Nephron progenitor cell (in vitro differentiated cells): ENCODE measurements at places on chromosomes 16 and 17.

GRCh38 chr17:50663812-50664374, 29.2 kb downstream of the ABCC3 start:
- DNase-seq = no peak

- peak; percentile 57 for DNase-seq
Measured at GRCh38 chr16:9090101-9090959, 1.1 kb upstream of the HAPSTR1 start.

DNA sequence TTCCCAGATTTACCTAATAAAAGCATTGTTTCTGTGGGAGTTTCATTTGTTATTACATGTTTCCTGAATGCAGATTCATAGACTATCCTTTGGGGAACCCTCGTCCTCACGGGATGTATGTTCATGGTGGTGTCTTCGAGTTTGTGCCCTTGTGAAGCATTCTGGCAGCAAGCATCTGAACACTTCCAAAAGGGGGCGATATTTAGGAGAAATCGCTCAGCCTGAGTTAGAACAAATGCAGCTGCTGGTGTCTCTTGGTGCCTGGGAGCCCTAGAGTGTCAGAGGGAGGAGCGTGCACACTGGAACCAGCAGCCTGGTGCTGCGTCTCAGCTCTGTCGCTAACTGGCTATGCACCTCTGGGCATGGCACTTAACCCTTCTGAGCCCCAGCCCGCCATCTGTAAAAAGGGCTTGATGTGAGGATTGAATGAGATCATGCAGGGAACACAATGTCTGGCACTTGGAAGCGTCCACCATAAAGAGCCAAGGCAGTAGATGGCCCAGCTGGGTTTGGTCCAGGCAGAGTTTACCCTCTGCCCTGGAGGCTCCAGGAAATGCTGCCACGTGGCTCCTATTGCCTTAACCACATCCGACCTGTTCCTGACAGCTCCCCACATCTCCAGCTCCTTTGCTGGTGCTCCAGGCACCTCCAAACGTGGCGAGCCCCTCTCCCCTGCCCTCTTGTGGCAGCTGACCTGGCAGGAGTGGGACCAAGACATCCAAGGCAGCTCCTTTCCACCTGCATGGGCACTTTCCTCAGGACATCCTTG, 25.0 kb upstream of the C16orf78 start:
- no peak for DNase-seq

GRCh38 chr17:58677194-58677880, 14.5 kb downstream of the TEX14 start:
- DNase-seq = no peak

DNA sequence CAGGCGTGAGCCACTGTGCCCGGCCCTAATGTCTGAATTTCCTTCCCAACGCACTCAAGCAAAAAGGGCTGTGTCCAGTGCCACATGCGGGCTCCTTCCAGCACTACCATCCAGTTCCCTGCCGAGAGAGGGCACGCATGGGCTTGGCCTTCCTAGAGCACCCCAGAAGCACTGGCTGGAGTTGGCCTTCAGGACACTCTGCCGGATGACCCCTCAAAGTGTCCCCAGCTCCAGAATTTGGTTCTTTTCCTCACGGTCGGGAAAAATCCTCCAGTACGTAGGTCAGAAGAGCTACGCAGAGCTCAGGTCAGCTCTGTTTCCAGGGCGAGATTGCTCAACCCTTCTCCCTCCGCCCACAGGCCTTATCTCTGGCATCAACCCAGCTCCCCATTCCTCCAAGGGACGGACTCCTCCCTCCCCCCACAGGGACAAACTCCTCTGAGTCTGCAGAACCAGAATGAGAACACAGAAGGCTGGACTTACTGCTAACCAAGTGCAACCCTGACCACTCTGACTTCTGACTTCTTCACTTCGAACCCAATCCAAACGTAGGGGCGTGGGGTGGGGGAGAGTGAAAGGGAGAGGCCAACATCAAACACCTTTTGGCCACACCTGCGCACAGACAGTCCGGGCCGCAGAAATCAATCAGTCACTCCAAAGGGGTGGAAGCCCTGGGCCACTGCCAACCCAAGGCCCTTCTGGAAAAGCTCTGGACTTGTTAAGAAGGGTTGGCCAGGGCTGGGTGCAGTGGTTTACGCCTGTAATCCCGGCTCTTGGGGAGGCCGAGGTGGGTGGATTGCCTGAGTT, 3.6 kb downstream of the CDC42EP4 start:
- no peak for DNase-seq

DNA sequence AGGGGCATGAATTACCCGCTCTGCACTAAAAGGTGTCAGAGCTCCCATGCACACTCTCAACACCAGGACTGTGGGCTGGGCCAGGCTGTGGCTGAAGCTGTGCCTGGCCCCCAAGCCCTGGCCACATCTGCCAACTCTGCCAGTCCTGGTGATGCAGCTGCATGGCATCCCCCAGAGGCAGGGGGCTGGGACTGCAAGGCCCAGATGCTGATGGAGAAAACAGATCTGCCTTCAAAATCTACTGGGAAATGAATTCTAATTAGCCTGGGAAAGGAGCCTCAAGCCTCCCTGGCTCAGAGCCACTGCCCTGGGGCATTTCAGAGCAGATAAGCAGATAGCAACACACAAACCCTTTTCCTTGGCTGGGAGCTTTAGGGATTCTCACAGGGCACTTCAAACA, 3.4 kb downstream of the CHST6 start:
- no peak for DNase-seq

GRCh38 chr16:22063888-22064467, 28.4 kb upstream of the VWA3A start:
- DNase-seq = no peak

- peak; percentile 57 for DNase-seq
Measured at GRCh38 chr17:42980766-42981397, 517 bp downstream of the RUNDC1 start.

DNA sequence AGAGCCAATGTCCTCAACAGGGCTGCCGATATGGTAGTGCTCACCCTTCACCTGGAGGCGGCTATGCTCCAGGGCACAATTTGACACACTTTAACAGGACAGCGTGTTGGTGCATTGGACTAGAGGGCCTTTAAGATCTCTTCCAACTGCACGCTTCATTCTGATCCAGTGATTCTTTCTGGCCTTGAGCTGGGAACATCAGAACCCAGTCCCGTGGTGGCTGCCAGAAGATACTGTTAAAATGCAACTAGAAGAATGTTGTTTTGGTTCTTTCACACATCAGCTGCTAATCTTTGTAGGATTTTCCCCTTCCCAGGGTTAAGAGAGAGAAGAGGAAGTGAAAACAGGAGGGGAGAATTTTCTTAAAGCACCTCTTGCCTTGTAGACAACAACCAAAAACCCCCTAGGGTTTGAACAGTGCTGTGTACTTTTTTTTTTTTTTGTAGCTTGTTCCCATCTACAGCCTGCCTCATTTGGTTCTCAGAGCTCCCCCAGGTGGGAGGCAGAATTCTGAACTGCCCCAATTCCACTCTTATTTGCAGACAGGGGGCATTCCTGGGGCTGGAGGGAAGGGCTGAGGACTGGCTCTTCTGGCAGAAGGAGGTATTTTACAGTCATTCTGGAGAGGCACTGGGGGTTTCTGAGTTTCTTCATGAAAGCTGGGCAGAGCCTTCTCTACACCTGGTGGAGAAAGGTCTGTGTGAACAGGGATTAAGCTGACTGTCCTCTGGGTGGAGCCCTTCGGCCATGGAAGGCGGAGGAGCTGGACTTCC, 32.4 kb downstream of the SMARCE1 start:
- DNase-seq = peak; percentile 44

GRCh38 chr17:79720705-79721292, 9.9 kb upstream of the ENPP7 start:
- DNase-seq = no peak

GRCh38 chr16:88529596-88529995, 40.6 kb upstream of the ZC3H18 start:
- no peak for DNase-seq

- no peak for DNase-seq
Measured at GRCh38 chr17:6035801-6036394, 34.3 kb upstream of the WSCD1 start.

DNA sequence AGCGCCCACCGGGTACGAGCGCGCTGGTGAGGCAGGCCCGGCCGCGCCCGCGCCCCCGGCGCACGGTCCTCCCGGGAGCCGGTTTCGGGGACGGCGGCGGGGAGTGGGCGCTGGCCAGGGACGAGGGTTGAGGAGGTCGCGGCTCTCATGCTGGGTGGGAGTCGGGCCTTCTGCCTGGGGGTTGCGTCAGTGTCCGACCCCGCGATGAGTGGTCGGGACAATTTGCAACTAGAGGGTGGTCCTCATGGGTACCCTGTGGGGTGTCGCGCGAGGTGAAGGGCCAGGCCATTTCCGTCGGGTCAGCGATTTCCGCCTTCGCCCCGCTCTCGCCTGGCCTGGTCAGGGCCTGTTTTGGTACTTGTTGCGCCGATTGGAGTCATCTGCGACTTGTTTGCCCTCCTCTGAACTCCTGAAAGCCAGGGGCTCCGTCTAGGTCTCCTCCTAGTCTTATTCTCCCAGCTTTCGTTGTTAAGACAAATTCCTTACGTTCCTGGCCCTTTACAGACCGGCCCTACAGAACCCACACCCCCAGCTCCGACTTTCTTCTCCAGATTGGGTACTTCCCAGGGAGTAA, 14.9 kb downstream of the NAA60 start:
- DNase-seq = no peak

GRCh38 chr17:50329716-50330115, 16.2 kb upstream of the XYLT2 start:
- DNase-seq = no peak

GRCh38 chr17:80270836-80271235, 10.2 kb downstream of the RNF213 start:
- DNase-seq = peak; percentile 41

- no peak for DNase-seq
Measured at GRCh38 chr17:75482098-75482942, 25.9 kb downstream of the TMEM94 start.

- peak; percentile 64 for DNase-seq
Measured at GRCh38 chr16:50266337-50267091, at the start of gene ADCY7. TSS of gene ADCY7 (plus strand) at chr16:50266551. CDS start at chr16:50288180, 21,629 bp downstream.

DNA sequence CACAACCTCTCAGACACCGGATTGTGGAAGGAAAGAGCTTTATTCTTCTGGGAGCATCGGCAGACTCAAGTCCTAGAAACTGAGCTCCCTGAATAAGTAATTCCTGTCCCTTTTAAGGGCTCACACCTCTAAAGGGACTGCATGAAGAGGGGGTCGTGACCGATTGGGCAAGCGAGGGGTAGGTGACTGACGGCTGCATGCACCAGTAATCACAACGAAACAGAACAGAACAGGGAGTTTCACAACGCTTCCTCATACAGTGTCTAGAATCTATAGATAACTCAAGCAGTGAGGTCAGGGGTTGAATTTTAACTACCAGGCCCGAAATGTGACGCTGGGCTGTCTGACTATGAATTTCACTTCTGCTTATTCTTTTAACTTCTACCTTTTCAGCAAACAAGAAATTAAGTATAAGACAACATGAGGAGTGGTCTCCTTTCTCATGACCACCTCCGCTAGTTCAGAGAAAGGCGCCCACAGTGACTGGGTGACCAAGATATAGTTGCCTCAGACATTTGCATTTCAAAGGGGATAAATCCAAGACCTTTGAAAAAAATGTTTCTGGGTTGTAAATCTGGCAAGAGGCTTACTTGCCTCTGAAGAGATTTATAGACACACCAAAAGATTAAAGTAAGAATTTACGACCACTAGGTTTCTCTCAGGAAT, 88.4 kb upstream of the ATF7IP2 start:
- DNase-seq = no peak

DNA sequence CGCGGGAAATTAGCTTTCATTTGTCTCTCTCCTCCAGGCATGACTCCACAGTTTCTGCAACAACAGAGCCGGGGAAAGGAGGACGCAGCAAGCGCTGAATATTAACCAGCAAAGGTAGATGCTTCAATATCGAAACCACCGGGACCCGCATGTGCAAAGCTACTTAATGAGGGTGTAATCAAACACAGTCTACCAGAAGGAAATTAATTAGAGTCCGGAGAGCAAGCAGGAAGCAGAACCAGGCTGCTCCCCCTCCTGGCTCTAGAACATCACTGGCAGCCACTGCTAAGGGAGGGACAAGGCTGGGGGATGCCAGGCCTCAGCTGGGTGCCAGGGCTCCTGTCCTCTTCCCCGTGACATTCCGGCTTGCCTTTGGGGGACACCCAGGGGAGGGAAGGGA, 21.7 kb downstream of the LRRC75A start:
- DNase-seq = no peak
